ENCODE measurements at places on chromosomes 1 and 21.

DNA sequence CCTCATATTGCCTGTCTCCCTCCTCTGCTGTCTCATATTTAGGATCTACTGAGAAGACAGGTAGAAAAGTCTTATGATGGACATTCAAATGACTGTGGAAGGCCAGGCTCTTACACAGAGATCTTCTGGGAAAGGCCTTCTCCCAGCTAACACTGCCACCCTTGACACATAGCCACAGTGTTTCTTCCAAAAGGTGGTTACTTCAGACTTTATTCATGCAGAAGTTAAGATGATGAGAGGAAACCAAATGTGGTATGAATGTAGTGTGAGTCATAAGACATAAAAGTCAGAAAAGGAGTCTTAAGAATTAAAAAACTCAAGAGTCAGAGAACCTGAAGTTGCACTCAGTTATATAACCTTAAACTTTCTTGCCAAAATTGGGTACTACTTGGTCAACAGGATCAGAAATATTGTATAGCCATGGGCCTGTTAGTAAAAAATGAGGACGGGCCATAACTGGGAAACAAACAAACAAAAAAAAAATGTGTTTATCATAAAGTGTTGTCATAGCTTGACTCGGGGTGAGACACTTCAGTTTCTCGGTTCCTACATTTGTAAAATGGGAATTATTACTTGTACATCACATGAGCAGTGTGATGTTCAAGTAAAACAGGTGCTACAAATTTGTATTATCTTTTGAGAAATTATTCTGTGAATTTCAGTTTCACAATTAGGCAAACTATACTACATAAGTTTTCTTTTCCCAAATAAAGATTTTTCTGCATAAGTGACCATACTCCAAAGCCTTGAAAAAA, 1.2 kb upstream of the DENND1B start:
- DNase-seq, result no peak

- DNase-seq, result no peak
Measured at GRCh38 chr1:222955964-222956363, 141.1 kb downstream of the DISP1 start.

GRCh38 chr21:28445141-28445830, 547.4 kb downstream of the LTN1 start:
- no peak for DNase-seq

GRCh38 chr1:28208818-28209441, 23.9 kb downstream of the DNAJC8 start:
- peak; percentile 52 for DNase-seq

DNA sequence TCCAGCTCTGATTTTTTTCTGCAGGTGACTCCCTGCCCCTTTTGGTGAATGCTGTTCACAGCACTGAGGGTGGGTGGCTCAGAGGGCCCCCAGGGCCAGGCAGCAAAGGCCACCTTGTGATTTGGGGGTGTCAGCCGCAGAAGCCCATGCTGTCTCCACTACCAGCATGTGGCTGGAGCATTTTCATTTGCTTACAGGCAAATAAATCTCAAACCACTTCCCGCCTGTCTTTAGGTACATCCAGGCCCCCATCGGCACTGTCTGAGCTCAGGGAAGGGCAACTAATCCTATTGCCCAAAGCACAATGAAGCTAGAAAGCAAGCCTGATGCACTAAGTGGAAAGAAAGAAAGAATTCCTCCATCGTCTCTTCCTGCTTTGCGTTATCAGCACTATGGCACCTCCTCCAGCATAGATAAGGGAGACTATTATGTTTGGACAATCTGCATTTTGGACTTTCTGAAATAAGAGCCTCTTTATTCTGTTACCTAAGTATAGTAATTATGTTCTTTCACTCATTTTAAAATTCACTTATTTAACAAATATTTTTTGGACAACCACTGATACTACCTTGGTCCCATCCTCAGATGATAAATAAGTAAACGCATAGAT, 100.5 kb upstream of the TLR5 start:
- DNase-seq, result no peak

- DNase-seq, result no peak
Measured at GRCh38 chr21:15682186-15682895, 47.4 kb upstream of the USP25 start.

DNA sequence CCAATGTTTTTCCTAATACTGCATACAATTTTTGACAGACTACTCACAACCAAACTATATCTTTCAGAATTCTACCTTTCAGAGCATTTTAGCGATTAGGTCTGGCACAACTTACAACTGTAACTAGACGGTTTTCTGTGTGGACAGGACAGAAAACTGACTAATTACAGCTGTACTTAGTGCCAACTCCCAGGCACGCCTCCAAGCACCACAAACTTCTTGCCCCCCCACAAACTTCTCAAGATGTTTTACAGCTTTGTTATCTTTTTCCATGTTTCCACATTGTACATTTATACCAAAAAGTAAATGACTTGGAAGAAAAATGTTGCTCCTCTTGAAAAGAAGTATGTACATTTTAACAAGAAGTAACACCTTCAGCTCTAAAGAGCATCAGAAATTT, 13.8 kb downstream of the LYST start:
- no peak for DNase-seq

- no peak for DNase-seq
Measured at GRCh38 chr1:68217060-68217554, 15.2 kb downstream of the WLS start.

Data from left lung (tissue), 14 donors.